Motor neuron (in vitro differentiated cells): ENCODE measurements at places on chromosomes 2 and 18. TPM values are rescaled to one million over a fixed set of nuclear protein-coding genes. Genes with fewer than 3 reads are reported as not detected.

GRCh38 chr2:142602418-142602989 lies 275.0 kb upstream of the KYNU start:
- ATAC-seq, result no peak

GRCh38 chr2:163453920-163454319 lies 281.9 kb downstream of the FIGN start:
- ATAC-seq, result no peak

DNA sequence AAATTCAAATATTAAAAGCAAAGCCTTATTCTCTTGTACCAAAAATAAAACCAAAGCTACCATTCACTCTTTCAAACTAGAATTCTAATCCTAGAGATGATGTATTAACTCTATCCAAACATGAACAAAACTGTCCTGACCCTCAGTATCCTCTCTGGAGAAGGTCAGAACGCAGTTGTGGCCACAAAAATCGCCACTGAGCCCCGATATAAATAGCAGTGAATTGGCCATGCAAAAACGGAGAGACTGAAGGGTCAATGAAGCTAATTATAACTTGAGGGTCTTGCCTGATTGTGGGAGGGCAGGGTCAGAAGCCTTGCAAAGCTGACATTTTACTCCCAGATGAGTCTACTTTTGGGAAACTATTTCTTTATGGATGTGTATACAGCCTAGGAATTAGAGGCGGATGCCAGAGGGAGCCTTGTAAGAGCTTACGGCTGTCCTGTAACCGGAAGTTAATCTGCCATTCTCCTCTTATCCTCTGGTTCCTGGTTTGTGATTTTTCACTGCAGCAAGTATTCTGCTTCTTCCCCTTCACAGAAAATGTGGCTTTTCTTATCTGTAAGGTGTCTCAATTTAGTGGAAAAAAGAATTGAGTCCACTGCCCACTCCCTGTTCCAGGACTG lies 28.1 kb downstream of the CAVIN2 start:
- ATAC-seq, result no peak

- no peak for ATAC-seq
Observed at GRCh38 chr2:231364061-231364460, 31.4 kb upstream of the B3GNT7 start.

DNA sequence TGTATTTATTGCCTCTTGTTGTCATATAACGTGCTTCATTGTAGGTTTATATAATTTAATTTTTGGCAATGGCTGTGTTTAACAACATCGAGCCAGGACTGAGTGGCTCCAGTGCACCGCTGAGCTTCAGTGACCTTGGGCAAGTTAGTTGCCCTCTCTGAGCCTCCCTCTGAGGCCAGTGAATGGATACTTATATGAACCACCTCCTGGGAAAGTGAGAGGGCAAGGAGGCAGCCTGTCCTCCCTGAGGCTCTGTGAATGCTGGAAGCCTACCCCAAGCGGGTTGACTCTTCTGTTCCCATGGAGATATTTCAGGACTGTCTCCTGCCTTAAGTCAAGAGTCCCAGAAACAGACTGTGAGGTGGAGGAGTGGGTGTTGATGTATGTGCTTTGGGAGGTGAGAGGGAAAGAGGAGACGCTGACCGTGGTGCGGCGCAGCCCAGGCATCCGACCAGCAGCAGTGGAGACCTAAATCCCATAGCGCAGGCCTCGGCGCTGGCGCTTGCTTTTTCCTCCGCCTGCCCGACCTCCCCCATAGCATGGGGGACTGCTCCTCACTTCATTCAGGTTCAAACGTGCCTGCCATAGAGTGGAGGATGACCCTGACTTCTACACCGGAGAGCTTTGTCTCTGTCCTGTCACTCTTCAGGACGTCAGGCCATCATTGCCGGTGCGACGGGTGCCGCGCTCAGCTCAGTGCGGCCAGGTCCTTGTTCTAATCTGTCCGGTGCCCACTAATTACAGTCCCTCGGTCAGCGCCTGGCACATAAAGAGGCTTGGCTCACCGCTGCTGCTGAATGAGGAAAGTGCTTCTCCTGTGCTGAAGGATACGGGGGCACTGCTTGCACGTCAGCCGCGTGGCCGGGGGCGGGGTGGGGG lies 167.3 kb upstream of the HS6ST1 start:
- no peak for ATAC-seq

DNA sequence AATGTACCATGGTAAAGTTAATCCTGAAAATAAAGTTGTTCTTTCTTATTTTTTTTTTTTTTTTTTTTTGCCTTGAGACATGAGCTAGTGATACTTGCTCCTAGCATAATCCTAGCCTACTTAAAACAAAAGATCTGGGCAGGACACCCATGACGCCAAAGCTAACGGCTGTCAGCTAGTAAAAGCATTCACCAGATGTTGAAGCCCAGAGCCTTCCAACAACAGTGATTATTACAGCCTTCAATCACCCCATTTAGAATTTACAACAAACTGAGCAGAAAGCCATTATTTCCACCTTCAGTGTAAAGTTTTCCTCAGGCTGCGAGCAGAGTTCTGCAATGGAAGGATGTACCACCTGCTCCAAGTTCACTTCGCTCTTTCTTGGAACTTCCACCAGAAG lies 259.5 kb downstream of the SP3 start:
- no peak for ATAC-seq

- no peak for ATAC-seq
Observed at GRCh38 chr2:133766164-133766832, 198.0 kb upstream of the NCKAP5 start.

- no peak for ATAC-seq
Observed at GRCh38 chr2:120678926-120679325, 56.7 kb upstream of the GLI2 start.

GRCh38 chr18:48171490-48172188 lies 237.5 kb downstream of the ZBTB7C start:
- no peak for ATAC-seq

The FABP1 gene
- total RNA-seq, result 0.36 TPM in 1 of 2 replicates, not detected in the other

The MEP1B gene
- 0.37 TPM in 1 of 2 replicates, not detected in the other for total RNA-seq
